ENCODE measurements at places on chromosomes 1 and 21. TPM values are rescaled to one million over a fixed set of nuclear protein-coding genes. Genes with fewer than 3 reads are reported as not detected.
A peak's percentile ranks its signal among the peaks of the same experiment; 100 is the strongest.

DNA sequence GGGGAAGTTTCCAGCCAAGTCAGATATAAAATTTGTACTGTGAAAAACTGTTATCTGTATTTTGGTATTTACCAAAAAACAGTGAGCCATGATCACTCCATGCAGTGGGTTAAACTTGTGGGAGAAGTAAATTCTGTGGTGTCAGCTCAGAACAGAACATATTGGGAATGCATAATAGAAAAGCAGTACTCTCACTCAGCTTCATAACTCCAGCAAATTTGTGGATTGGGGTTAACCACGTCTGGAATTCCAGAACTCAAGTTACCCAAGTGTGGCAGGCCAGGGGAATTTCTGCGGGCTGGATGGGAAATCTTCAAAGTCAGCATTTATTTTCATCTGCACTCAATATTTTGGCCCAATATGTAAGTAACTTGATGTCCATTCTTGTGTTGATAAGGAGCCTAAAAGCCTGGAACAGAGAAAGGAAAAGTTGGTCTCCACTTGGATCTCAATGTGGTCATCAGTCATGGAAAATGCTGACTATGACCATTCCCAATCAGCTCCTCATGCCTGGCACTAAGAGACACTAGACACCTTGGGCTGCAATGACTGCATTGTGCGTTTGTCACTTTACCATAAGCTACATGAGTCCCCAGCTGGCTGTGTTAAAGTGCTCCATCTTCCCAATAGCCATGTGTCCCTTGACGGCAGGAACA is 39.1 kb upstream of the ENAH start:
- peak; percentile 38 for DNase-seq
- no peaks in the 10 kb centered on the region for H3K36me3 ChIP-seq
- H3K27me3 ChIP-seq, result no peaks in the 10 kb centered on the region

GRCh38 chr1:98086796-98087441 is 166.1 kb upstream of the DPYD start:
- no peak overlapping the region for H3K27ac ChIP-seq
- no peak overlapping the region for H3K4me3 ChIP-seq
- H3K36me3 ChIP-seq, result no peaks in the 10 kb centered on the region
- no peak for DNase-seq
- H3K27me3 ChIP-seq, result no peaks in the 10 kb centered on the region

- H3K27ac ChIP-seq, result no peak overlapping the region
- no peaks in the 10 kb centered on the region for H3K27me3 ChIP-seq
- H3K4me1 ChIP-seq, result peaks cover 5% of the 10 kb centered on the region
- DNase-seq, result no peak
Observed at GRCh38 chr1:247378334-247379073, 37.5 kb upstream of the NLRP3 start.

CCDC24 gene
- total RNA-seq, result 1.6 TPM

GRCh38 chr1:214637722-214638458 is 34.9 kb downstream of the CENPF start:
- H3K4me3 ChIP-seq, result no peak overlapping the region
- no peaks in the 10 kb centered on the region for H3K36me3 ChIP-seq
- H3K27me3 ChIP-seq, result no peaks in the 10 kb centered on the region
- no peak for DNase-seq

All from right atrium auricular region (tissue), 2 donors.